CD4-positive, alpha-beta T cell treated with Interleukin-12 subunit alpha and Interleukin-12 subunit beta, for 1 hour (primary cell): ENCODE measurements at places on chromosomes 2 and 18.

GRCh38 chr2:239399921-239400595 is 762 bp downstream of the HDAC4 start:
- DNase-seq, result no peak

GRCh38 chr2:62217421-62217820 is 21.5 kb downstream of the B3GNT2 start:
- no peak for DNase-seq

GRCh38 chr2:151289972-151290866 is 751 bp upstream of the NMI start:
- no peak for DNase-seq

- DNase-seq, result no peak
These were observed 94.2 kb upstream of the STPG4 start for GRCh38 chr2:47249157-47249900.

GRCh38 chr2:54895730-54896129 is 154.5 kb downstream of the RTN4 start:
- DNase-seq, result no peak

GRCh38 chr18:2908946-2909335 is 62.1 kb downstream of the EMILIN2 start:
- DNase-seq, result no peak

DNA sequence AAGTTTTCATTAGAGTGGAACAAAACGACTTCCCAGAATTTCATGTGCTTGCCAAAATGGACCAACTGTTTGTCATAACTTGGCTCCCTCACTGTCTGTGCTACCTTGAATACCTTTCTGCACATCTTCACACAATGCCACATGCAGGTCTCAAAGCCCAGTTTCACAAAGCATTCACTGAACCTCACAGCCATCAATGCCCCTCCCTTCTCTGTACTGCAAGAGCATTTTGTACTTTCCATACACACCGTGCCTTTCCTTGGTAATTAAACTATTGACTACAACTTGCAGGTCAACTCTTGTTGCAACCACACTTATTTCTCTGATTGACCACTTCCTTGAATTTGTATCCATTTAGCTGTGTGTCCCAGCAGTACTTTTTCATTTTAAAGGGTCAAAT is 50.5 kb downstream of the PAX3 start:
- DNase-seq, result no peak

GRCh38 chr18:7584646-7585275 is 17.6 kb downstream of the PTPRM start:
- no peak for DNase-seq

DNA sequence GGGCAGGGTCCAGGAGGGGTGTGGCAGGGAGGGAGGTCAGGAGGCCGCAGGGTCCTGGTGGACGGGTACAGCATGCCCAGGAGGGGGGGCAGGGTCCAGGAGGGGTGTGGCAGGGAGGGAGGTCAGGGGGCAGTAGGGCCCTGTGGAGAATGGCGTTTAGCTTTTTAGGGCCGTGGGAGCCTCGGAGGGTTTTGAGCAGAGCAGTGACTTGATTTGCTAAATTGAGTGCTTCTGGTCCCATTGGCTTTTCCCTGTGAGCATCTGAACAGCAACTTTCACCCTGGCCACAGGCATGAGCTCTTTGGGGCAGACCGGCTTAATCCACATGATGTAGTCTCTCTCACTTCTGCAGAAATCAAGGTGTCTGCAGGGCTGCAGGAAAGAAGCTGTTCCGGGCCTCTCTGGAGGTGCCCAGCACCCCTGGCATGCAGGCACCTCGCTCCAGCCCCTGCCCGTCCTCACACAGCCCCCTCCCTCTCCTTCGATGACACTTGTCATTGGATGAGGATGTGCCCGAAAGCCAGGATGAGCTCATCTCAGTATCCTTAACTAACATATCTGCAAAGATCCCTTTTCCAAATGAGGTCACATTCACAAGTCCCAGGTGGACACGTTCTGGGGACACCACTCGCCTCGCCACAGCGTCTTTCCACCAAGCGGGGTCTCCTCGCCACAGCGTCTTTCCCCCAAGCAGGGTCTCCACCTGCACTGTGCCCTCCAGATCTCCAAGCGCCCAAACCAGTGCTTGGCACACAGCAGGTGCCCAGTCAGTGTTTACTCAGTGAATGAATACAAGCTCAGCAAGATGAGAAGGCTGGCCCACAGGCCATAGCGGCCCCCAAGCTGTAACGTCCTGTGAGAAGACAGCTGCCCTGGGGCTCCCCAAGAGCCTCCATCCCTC is 94.0 kb downstream of the NDUFA10 start:
- no peak for DNase-seq

DNA sequence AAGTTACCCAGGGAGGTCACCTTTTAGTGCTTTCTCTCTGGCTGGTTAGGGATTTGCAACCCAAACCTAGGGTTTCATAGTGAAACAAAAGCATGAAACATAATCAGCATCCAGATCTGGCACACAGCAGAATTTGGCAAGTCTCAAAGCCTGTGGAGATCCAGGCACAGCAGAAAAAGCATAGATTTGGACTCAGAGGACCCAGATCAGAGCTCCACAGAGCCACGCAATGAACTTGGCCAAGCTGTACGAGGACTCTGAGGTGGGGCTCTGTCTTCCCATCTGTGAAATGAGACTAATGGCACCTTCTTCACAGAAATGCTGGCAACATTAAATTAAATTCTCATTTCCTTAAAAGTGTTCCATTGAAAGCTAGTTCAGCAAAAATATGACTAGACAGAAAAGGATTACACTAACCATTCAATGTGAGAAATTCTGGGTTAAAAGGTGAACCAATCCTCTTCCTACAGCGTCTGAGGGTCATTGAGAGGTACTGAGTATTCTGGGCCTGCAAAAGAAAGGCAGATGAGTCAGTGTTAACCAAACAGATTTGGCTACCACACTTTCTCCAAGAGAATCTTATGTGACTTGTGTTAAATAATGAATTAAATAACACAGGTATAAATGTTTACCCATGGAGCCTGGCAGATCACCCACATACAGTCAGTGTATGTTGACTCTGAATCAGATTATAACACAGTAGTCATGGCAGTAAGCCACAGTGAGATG is 266.3 kb downstream of the MREG start:
- DNase-seq, result no peak

DNA sequence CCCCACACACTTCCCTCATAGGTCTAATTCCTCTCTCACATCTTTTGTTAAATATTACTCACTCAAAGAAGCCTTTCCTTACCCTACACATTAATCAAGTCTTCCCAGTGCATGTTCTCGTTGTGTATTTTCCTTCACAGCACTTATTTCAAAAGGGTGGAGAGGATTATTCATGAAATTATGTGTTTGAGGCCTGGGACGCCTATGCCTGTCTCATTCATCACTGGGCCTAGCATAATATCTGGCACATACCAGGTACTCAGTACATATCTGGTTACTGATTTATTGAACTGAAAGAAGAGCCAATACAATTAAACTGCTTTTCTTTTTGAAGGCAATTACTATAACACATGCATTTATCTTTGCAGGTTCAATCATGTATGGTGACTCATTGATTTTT is 15.1 kb upstream of the MALL start:
- no peak for DNase-seq
